ENCODE measurements at places on chromosomes 7 and 10.

DNA sequence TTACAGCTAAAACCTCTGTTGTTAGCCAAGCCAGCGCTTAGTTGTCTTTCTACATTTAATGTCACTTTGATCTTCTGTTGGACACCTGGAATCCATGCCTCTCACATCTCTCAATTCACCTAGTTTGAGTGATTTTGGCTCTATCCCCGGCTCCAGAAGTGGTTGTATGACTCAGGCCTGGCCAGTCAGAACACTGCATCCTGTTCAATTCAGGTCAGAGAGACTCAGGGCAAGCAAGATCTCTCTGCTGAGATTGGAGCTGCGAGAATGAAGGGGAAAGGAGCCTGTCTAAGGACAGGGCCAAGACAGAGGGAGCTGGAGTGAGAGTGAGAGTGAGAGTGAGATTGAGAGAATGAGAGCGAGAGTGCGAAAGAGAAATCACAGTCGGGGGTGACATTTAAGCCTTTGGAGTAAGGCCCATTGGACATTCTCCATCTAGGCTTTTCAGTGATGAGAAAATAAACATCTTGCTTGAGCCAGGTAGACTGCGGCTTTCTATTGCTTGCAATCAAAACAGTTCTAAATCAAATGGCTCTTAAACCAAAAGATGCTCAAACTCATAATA lies 83.3 kb upstream of the DYNC1I1 start:
- DNase-seq = no peak

DNA sequence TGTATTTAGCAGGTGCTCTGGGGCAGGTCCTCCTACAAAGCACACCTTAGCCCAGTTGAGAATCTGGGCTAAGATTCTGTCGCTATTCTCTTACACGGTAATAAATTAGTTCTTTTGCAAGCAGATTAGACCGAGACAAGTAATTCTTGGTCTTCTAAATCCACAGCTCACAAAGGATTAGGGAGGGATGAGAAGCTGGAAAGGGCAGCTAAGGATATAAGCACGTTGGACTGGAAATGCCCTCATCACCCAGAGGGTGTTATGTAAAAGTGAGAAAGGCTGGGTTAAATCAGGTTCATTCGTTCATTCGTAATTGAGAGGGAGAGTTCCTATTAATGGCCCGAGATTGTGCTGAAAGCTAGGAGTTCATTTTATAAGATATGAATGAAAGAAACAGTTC lies 41.8 kb downstream of the PFKFB3 start:
- no peak for DNase-seq

- peak; percentile 58 for DNase-seq
Measured at GRCh38 chr7:1693991-1694524, 24.0 kb downstream of the ELFN1 start.

- DNase-seq = no peak
Measured at GRCh38 chr7:36677769-36678437, 46.4 kb downstream of the AOAH start.

- no peak for DNase-seq
Measured at GRCh38 chr7:22447762-22448161, 52.2 kb downstream of the STEAP1B start.

- DNase-seq = no peak
Measured at GRCh38 chr7:99296471-99296870, 23.8 kb downstream of the MYH16 start.

Measured in coronary artery (tissue), 2 donors.